ENCODE measurements at places on chromosomes 5 and 9.

DNA sequence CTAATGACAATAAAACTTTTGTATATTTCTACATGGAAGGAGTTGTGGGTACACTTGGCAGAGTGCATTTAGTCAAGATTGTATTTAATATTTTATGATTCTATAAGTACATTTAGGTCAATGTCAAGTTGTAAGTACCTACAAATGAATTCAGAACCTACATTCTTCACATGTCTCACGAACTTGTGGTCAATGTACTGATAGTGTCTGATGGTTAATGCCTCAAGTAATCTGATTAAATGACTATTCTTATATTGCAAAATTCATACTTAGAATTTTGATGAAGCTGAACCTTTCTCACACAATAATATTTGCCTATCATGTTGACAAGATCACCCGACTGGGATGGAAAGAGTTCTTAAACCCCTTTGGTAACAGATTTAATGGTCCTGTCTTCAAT lies 444.5 kb downstream of the CTNND2 start:
- DNase-seq: no peak

GRCh38 chr5:67520161-67520908 lies 323.7 kb upstream of the CD180 start:
- no peak for DNase-seq

- no peak for DNase-seq
These were observed 467.3 kb upstream of the PIK3R1 start for GRCh38 chr5:67748165-67748690.

DNA sequence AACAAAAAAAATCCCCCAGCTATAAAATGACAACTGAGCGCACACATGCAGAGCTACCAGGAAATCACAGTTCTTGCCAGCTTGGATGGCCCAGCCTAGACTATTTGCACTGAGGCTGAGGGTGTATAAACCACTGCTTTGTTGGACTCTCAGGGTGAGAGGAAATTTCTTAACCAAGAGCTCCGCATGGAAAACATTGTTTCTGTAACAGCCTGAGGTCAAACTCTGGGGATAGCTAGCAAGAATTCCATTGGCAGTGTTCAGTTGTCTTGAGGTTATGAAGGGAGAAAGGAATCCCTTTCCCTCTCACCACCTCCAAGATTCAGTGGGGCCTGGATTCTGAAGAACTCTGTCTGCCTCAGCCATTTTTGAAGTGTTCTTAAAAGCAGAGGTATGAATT lies 360.0 kb downstream of the OSTF1 start:
- no peak for DNase-seq

DNA sequence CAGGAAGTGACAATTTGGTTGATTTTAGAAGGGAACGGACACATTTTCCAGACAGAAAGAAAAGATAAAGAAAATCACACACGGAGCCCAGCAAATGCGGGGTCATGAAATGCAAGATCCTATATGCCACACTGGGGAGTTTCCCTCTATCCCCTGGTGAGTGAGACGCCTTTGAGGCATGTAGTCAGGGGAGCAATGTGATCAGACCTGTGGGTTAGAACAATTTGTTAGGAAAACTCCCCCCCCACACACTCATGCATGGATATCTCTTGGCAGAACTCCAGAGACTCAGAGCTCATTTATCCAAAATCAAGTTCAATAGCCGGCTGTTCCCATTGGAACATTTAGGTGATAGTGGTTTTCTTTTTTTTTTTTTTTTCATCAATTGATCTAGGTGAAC lies 71.7 kb upstream of the TRIO start:
- DNase-seq: no peak

DNA sequence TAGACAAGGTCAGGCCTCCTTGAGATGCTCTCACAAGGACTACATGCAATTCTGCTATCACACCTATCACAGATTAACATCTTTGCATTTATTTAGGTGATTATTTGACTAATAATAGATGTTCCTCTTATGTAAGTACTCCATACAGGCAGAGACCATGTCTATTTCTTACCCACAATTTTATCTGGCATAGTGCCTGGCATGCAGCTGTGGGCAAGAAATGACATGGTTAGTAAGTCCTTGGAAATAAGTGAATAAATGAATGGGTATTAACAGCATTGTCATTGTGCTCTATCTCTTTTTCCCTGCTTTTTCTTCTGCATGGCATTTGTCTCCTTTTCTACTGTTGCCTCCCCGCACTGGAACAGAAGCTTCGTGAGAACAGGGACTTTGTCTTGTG lies 49.4 kb downstream of the SLC22A5 start:
- DNase-seq: no peak

- no peak for DNase-seq
These were observed 367.6 kb downstream of the PDE4D start for GRCh38 chr5:59525957-59526356.

DNA sequence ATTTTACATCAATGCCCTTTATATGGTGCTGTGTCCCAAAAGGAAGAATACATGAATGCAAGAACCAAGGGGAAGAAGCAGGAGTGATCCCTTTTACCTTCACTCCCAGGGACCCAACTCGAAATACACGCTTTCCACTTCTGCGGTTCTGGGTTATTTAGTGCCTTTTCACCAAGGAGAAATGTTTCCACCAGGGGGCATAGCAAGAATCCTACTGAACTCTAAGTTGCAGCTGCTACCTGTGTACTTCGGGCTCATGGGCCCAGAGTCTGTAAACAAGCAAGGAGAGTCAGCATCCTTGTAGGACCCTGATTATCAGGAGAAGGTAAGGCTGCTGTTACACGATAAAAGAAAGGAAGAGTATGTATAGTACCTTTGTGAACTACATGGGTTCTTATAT lies 45.7 kb downstream of the DPYSL3 start:
- DNase-seq: no peak

DNA sequence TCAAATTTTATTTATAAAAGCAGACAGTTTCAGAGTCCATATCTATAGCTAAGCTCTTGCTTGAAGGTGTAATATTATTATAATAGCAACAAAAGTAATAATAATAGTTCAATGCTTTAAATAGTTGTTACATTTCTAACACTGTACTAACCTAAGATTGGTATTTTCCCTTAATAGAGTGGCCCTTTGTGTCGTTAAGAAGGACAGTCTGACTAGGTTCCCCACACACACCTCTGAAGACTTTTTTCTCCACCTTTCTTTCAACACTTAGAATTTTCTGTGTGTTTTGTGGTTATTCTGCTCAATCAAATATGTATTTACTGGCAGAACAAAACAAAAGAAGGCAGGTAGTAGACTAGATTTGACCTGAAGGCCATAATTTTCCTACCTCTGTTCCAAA lies 223.2 kb upstream of the ACO1 start:
- DNase-seq: no peak

DNA sequence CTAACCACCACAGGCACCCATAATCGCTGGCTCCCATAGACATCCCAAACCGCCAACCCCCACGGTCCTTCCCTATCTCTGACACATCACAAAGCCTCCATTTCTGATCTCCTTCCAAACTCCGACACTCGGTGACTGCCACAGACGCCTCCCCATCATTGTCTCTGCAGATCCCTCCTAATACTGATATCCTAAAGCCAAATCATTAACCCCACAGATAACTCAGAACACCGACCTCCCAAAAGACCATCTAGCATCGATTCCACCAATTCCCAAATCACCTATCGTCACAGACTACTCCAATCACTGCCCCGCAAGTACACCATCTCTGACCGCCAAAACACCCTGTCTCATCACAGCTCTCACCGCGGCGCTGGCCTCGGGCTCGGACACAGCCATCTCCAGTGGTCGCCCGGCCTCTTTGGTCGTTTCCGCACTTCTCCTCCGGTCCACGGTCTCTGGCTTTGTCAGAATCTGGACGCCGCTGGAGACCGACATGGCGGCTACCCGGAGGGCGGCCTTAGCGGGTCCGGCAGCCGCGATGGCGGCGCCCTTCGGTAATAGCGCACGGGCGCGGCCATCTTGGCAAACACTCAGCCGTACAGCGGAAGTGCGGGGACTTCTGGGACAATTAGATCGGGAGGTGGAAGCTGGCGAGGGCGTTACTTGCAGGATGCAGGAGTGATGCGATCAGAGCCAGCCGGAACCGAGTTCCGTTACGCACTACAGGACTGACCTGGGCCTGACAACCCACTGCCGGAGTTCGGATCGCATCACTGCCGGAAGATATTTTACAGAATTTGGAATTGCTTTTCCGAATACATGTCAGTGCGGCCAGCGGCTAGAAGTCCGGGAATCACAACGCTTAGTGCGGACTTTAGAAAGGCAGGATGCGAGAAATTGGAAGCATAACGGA lies at the start of gene ZFP37:
TSS of gene ZFP37 (minus strand) at position 534 of the 916 bp plus-strand sequence. CDS start at position 498, 36 bp downstream.
- no peak for DNase-seq

GRCh38 chr5:173832386-173832785 lies 55.8 kb upstream of the CPEB4 start:
- no peak for DNase-seq

DNA sequence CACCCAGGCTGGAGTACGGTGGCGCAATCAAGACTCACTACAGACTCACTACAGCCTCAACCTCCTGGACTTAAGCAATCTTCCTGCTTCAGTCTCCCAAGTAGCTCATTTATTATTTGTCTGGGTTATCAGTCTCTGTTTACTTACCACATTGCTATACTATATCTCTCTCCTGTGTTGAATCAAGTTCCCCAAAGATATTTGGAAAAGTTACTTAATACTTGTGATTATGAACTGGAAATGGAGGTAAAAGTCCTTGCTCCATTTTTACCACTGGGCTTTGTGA lies 55.6 kb downstream of the ANGPTL2 start:
- DNase-seq: no peak

DNA sequence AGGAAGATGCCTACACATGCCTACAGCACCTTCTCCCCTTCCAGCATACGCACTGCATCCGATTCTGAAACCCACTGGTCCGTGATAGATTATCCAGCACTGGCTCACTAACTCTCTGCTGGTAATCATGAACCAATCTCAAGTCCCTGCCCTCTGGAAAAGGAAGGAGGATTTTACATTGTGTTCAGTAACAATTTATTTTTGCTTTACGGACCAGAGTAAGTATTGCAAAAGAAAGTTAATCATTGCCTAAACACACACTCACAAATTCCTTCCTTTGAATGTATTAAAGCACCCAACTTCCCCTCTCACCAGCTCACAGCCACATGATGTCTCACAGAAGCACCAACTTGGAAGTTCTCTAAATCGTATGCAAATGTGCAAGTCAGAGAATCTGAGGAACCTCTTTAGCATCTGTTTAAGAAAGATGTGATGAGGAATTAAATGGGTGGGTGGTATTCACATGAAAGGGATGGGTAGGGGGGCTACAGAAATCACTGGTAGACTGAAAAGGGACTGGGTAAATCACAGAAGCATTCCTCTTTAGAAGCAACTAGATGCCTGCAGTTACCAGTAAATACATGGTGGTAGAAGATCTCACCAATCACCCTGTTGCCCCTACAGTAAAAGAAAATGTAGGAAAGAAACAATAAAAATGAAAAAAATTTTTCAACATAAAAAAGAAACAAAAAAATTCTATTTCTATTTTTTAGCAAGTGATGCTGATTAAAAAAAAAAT lies 8.4 kb downstream of the GNAQ start:
- no peak for DNase-seq

DNA sequence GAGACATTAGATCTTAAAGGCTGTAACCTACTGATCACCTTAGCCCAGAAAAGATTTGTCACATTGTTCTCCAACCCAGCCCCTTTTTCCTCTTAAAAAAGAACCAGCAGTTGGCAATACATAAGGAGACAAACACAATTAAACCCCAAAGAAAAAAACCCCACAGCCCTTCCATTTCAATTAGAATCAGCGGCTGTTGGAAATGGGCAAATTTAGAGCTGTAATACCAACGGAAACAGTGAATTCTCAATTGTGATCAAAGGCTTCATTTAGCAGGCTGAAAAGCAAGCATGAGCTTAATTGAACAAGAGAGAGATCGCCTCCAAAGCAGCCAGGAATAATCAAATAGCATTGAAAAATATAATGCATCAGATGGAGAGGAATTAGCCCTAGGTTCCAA lies 153.6 kb downstream of the FAM114A2 start:
- DNase-seq: no peak

DNA sequence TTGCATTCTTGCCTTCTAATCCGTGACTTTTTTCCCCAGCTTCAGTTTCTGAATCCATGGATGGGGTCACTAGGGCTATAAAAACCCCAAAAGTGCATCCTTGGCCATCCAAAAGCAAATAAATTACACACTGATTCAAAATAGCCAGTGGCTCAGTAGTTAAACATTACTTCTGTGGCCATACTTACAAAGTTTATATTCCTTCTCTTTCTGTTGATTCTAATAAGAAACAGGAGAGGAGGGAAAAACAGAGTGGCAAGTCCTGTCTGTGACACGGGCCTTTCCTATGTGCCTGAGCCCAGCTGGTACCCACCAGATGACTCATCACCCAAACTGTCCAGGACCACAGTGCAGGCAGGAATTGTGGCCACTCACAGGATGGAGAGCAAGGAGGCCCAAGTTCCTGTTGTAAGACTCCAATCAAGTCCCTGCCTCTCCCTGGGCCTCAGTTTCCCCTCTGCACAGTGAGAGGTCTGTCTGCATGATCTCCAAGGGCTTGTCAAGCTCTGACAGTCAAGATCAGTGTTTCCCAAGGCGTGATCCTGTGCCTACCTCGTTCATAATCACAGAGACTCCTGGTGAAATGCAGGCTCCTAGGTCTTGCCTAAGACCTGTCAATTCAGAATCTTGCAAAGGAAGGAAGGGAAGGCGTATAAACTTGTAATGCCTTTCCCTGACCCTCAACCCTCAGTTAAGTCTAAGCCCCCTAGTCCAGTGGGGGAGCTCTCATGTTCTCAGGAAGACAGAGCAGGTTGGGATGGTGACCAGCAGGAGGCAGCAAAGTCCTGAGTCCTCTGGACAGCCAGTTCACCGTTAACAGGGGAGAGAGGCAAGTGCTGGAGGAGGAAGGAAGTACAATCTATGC lies 29.5 kb downstream of the TNIP1 start:
- DNase-seq: no peak

DNA sequence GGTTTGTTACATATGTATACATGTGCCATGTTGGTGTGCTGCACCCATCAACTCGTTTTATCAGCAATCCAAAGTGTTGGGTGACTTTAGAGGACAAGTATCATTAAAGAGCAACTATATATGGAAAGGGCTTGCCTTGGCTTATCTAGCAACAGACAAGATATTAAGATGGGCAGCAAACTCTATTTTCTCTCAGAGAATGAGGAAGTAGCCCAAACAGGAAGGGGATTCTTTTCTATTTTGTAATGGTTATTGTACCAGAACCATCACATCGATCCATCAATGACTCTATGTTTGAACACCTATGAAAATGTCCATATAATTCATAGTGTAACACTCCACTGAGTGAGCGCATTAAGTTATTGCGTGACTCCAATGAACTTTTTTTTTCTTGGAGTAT lies 260.1 kb upstream of the SLC24A2 start:
- DNase-seq: no peak

GRCh38 chr9:134286471-134287245 lies 39.6 kb upstream of the RXRA start:
- no peak for DNase-seq

- DNase-seq: no peak
These were observed 19.8 kb upstream of the ITGA1 start for GRCh38 chr5:52767766-52768480.

- DNase-seq: no peak
These were observed 261.3 kb upstream of the ANKH start for GRCh38 chr5:15132816-15133405.

GRCh38 chr5:124670722-124671184 lies 75.7 kb downstream of the ZNF608 start:
- DNase-seq: no peak

All from NCI-H1048 (cell line).